IgD-negative memory B cell (primary cell): ENCODE measurements at places on chromosomes 4 and X. TPM values are rescaled to one million over a fixed set of nuclear protein-coding genes. Genes with fewer than 3 reads are reported as not detected.

The PCSK1N gene
- polyA plus RNA-seq, result 0.51 TPM

The GATB gene
- polyA plus RNA-seq, result 15.8 TPM

The HDX gene
- polyA plus RNA-seq, result 2.7 TPM

The RAI2 gene
- not detected for polyA plus RNA-seq

The ADGRG4 gene
- polyA plus RNA-seq, result not detected
